ENCODE measurements at places on chromosomes 6 and 20.

DNA sequence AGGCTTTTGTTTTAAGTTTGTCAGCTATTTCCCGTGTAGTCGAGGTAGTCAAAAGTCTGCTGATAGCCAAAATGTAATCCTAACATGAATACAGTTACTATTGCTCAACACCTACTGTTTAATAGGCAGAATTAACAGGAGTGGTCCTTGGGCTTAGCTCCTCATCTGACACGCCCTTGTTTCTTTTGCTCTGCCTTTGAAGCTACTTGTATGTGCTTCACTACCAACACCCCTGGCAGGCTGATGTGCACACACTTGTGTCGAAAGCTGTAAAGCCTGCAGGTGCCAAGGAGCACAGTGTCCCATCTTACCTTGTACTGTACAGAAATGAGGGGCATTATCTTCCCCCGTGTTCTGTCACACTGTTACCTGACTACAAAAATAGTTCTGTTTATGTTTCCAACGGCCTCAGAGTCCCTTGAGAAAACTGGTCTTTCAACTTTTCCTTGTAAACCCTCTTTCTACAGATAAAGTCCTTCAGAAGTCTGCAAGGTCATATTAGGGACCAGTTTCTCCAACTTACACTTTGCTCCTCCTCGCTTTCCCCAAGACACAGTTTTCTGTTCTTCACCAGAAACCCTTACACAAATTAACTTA lies 9.3 kb downstream of the SDHAF4 start:
- DNase-seq, result no peak

DNA sequence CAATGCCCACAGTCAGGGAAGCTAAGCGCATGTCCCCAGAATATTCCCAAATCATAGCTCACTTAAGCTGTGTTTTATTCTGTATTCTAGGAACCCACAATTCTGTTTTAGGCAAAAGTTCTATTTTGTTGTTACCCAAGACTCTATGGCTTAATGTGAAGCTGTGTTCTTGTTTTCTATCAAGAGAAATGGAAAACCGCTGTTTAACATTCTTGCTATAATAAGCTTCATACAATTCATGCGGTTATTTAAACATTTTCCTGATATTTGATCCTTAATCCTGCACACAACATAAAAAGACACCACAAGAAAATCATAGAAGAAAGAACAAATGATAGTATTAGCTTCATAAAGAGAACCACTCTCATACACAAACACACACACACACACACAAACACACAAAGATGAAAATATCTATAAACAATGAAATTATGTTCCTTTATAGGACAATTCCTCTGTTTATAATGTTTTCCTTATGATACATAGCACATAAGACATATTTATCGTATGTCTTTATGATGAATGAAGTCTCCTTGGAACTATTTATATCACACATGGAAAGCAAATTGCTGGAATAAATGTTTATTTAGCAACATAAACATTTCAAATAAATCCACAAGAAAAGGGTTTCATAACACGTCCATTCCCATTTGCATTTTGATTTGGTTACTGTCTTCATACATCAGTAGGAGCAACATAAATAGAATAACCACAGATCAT lies 16.4 kb upstream of the COL21A1 start:
- DNase-seq, result no peak

- no peak for DNase-seq
Measured at GRCh38 chr20:60338556-60338955, 380.3 kb downstream of the CDH26 start.

DNA sequence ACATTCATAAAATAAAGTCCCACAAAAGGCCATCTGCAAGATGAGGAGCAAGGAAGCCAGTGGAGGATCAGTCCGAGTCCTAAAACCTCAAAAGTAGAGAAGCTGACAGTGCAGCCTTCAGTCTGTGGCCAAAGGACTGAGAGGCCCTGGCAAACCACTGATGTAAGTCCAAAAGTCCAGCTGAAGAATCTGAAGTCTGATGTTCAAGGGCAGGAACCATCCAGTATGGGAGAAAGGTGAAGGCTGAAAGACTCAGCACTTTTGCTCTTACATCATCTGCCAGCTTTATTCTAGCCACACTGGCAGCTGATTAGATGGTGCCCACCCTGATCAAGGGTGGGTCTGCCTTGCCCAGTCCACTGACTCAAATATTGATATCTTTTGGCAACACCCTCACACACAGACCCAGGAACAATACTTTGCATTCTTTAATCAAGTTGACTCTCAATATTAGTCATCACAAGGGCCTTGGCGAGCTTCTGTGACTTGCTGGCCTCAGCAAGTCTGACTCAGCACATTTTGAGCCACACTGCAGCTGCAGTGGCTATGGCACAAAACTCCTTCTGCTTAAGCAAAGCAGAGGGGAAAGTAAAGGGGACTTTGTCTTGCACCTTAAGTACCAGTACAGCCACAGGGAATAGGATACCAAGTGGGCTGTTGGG lies 1370.3 kb upstream of the CITED2 start:
- no peak for DNase-seq

GRCh38 chr6:169169941-169170582 lies 83.6 kb downstream of the THBS2 start:
- DNase-seq, result no peak

DNA sequence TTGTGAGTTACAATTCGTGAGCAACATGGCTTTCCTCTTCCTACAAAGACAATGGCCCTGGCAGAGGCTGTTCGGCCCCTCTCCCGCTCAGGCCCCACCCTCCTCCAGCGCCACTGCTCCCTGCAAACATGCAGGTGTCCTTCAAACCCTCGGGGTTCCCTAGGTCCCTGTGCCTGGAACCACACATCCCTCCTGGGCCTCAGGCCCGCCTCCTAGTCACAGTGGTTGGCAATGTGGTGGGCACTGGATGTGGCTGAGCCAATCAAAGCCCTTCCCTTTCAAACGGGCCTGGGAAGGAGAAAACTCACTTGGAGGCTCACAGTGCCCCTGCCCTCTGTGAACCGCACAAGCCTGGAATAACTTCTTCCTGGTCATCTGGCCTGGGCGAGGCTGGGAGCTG lies 147.2 kb downstream of the TFAP2C start:
- DNase-seq, result no peak

DNA sequence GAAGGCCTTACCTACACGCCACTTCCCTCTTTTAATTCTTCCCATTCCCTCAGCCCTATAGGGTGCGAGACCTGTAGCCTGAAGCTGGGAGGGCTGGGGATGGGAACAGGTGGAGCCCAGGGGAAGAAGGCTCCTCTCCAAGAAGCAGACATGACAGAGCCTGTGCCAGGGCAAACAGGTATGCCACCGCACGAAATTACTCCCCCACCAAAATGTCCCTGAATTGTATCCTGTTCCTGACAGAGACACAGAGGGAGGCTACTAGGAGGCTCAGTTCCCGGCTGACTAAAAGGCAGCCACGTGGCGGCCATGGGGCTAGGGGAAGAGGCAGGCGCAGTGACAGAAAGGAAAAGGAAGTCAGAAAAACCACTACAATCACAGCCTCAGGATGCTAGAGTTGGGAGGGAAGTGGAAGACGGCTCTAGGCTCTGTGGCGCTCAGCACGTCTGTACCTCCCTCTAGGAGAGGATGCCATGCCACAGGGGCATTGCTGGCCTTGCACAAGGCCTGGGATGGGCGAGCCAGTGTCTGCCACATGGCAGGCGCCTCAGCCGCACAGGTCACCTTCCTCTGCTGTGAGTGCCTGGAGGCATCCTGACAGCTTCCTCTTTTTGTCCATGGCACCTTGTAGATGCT lies 27.7 kb downstream of the TFEB start:
- no peak for DNase-seq

DNA sequence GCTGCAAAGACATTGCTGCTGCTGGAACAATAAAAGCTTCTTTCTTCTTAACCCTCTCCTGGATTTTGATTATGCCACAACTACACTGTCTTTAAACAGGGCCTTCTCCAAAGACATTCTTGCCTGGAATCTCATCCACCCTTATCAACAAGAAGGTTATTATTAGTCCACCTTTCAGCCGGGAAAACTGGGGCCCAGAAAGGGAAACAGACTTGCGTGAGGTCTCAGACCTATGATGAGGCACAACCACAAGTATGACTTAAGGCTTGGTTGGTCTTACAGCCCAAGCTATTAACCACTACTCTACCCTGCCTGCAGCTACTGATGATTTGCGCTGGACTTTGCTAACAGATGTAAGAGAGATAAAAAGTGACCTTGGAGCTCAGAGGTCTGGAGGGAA lies 62.8 kb upstream of the CTNNBL1 start:
- DNase-seq, result no peak

GRCh38 chr20:3674447-3674846 lies 7.4 kb downstream of the ADAM33 start:
- no peak for DNase-seq

DNA sequence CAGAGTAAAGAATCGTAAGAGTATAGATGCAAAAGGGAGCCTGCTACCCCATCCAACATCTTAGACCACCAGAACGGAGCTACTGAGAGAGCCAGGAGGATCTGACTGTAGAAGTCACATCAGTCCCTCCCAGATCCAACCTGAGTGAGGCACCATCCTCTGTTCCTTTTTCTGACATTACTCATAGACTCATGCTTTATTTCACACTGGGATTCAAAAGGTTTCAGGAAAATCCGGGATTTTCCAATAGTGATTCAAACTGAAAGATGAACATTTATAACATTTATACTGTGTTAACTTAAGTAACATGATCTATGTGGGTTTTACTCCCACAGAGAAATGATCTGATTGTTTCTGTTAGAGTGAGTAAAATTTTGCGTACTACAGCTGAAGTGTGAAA lies 868.6 kb upstream of the GJE1 start:
- DNase-seq, result no peak
